Activated CD4-positive, alpha-beta T cell treated with anti-CD3 and anti-CD28 coated beads, Interleukin-2, amount 50 U/mL, for 16 hours (primary cell): ENCODE measurements at places on chromosomes 2 and 18.

DNA sequence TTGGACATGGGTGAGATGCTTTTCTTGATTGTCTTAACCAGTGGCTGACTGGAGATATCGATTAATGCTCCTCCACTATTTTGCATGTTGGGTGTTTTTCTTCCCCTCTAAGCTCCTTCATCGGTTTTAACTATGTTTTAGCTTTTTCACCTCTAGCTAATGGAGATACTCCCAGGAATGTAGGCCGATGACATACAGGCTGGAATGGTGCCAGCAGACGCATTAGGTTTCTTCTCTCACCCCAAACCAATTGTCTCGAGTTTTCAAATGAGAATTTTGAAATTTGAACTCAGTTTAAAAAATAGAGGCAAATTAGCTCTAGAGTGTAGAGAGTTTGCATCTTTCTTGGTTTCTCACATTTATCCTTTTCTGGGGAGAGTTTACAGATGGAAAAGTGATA is 247.6 kb downstream of the RPRM start:
- DNase-seq, result no peak

DNA sequence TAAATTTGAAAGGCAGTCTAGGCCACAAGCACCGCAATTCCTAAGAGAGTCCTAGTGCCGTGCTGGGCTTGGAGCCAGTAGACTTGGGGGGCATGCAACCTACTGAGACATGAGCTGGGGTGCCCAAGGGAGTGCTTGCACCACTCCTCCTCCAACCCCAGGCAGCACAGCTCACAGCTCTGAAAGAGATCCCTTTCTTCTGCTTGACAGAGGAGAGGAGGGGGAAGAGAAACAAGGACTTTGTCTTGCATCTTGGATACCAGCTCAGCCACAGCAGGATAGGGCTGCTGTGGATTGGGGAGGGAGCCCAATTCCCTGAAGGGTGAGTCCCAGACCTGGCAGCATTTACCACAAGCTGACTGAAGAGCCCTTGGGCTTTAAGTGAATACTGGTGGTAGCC is 134.6 kb downstream of the TMEM131 start:
- DNase-seq, result no peak

DNA sequence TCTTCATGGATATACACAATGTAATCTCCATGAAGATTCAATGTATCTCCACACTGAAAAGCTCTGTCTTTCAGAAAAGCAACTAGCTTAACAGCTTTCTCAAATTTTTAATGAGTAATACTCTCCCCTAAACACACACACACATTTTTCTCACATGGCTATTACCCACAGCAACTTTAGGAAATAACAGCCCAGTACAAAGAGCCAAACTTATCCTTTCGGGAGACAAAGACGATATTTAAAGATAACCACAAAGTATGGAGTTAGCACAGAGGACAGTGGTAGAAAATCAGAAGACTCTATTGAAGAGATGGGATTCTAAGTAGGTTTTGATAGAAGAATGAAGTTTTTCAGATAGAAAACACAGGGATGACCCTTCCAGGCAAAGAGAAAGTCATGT is 394.9 kb upstream of the TRIB2 start:
- no peak for DNase-seq

DNA sequence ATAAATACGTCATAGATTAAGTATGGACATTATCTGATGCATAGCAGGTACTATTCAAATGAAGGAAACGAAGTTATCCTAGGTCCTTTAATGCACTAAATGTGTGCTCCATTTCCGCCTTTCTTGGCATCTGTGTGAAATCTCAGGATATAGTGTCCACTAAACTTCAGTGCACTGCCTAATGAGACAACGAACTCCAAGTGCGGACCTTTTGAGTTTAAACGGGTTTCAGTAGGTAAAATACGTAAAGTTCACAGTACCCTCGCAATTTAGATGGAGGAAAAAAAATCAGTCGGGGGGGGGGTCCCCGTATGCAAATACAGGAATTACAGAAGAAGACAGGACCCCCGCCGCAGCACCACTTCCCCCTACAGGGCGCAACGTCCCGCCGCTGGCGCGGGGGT is 729 bp upstream of the REL start:
- no peak for DNase-seq

DNA sequence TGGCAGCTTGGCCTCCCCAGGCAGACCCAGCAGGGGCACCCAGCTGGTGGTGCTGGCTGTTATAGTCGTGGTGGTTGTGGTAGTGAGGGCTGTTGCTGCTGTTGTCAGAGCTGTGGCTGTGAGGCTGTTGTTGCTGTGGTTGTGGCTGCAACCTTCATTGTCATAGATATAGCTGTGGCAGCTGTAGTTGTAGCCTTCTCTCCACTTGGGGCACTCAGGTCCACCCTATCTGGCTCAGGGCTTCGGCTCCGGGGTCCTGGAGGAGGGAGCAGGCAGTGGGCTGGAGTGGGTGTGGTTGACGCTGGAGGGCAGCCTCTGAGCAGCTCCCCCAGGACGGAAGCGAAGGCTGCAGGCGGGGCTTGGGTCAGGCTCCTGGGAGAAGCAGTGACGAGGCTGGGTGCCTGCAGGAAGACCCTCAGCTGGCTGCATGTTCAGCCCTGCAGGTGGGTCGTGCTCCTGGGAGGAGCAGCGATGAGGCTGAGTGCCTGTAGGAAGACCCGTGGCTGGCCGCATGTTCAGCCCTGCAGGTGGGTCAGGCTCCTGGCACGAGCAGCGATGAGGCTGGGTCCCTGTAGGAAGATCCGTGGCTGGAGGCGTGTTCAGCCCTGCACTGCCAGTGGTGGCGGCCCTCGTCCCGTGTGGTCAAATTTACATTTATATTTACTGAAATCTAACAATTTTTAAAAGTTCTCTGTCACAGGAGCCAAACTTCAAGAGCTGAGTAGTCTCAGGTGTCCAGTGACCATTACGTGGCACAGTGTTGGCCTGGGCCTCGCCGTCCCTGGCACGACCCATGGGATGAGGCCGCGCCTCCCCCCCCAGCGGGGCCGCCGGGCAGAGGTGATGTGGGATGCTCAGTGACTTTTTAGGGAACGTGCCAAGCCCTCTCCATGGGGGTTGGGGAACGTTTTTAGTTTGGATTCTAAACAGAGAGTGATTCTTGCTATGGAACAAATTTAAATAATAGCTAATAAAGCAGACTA is 79.2 kb upstream of the PXDN start:
- DNase-seq, result no peak

DNA sequence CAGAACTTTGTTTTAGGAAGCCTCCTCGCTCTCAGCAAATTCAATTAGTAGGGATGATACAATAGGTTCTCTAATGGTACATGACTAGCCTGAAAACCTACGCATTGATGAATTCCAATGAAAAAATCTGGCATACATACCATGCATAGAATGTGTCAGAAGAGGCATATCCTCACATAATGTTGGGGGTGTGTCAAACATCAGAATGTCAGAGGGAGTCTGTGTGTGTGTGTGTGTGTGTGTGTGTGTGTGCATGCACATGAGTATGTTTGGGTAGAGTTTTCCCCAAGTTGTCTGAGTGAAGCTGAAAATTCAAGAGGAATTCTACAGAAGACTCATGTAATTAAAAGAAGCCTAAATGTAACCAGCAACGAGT is 78.5 kb downstream of the FIGN start:
- no peak for DNase-seq

DNA sequence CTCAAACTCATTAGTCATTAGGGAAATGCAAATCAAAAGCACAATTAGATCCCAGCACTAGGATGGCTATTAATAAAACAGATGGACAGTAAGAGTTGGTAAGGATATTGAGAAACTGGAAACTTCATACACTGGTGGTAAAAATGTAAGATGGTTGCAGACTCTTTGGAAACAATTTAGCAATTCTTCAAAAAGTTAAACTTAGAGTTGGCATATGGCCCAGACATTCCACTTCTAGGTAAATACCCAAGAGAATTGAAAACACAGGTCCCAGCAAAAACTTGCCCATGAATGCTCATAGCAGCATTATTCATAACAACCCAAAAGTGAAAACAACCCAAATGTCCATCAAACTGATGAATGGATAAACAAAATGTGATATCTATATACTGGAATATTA is 84.9 kb upstream of the ZFP36L2 start:
- DNase-seq, result no peak

- DNase-seq, result no peak
Measured at GRCh38 chr2:173124441-173124840, 48.8 kb downstream of the MAP3K20 start.

DNA sequence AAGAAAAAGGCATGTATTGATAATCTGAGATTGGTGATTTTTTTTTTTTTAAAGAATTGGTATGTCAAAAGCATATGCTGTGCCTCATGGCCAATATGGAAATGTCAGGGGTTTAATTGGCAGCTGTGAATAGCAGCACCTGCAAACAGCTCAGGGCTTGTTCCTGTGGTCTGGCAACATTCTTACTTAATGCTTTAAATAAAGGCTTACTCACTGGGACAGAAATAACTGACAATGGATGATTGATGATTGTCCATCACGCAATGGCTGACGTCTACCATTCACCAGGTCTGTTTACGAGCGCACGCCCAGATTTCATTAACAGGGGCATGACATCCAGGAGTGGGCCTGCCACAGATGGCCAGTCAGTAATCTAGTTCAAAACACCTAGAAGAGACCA is 66.7 kb downstream of the ETAA1 start:
- no peak for DNase-seq

- DNase-seq, result no peak
Measured at GRCh38 chr2:142822190-142822589, 55.3 kb upstream of the KYNU start.

GRCh38 chr2:82124629-82125028 is 1820.1 kb upstream of the LRRTM1 start:
- no peak for DNase-seq

DNA sequence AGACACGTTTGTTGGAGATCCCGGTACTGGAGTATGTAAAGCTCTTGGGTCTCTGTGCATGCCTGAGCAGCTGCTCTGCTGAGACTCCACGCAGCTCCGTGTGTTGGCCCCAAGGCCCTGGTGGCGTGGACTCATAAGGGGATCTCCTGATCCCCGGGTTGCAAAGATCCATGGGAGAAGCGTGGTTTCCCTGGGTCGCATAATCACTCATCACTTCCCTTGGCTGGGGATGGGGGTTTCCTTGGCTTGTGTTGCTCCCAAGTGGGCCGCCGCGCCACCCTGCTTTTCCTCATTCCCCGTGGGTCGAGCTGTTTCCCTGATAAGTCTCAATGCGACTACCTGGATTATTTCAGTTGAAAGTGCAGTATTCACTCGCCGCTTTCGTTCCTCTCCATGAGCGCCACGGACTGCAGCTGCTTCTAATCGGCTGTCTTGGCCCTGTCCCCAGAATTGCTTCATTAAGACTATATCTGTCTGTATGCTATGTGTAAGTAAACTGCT is 76.0 kb downstream of the EPC2 start:
- peak; percentile 8 for DNase-seq

GRCh38 chr2:239896075-239896474 is 129.1 kb downstream of the NDUFA10 start:
- DNase-seq, result no peak

GRCh38 chr2:165624470-165624800 is 154.9 kb downstream of the CSRNP3 start:
- DNase-seq, result no peak

- DNase-seq, result no peak
Measured at GRCh38 chr2:85189606-85190270, 56.5 kb downstream of the TCF7L1 start.

GRCh38 chr2:136116151-136116812 is 1.7 kb downstream of the CXCR4 start:
- DNase-seq, result peak; percentile 67

DNA sequence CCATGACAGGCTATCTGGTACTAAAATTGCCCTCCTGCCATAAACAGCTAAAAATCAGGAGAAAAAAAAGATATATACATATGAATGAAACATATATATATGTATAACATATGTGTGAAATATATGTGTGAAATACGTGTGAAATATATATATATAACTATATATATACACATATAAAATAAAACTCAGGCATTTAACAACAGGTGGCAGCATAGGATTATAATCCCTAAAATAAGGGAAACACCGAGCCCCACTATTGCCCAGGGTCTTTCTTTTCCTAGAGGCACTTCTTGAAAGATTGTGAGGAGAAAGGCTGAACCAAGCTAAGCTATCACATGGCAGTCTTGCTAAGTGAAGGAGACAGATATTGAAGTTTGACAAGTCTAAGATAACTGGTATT is 65.9 kb upstream of the CYTIP start:
- DNase-seq, result no peak

DNA sequence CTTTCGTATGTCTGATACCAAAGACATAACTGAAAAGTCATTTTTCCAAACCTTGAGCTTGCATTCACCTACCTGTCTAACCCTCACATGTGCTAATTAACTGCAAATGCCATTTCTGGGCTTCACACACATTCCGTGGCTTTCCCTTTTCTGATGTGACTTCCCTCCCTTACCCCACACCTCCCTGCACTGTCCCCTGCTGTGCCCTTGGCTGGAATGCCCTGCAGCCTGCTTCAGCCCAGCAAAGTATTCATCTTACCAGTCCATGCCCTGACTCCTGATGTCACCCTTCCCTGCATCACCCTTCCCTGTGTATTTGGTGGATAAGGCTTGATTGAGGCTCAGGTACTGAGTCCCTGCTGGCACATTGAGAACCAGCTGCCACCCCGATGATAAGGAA is 12.2 kb downstream of the RETSAT start:
- DNase-seq, result no peak

DNA sequence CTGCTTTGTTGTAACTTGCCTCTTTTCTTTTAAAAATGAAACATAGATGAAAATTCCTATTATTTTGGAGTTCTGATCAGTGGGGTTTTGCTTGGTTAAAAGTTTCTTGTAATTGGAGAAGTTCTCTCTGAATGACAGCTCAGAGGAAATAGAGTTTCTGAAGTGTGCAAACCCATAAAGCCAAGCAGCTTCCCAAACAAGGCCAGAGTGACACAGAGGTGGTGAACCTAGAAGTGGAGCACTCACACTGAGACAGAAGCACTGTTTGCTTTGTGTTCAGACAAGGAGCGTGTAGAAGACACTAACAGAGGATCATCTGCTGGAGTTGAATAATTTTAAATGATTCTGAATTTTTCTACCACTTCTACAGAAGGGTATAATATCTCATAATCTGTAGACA is 49.2 kb downstream of the FBXO48 start:
- no peak for DNase-seq

- DNase-seq, result no peak
Measured at GRCh38 chr2:15746703-15747550, 155.3 kb downstream of the DDX1 start.

- no peak for DNase-seq
Measured at GRCh38 chr2:150681120-150681804, 193.8 kb upstream of the RND3 start.

GRCh38 chr2:26017464-26018183 is 16.3 kb upstream of the RAB10 start:
- no peak for DNase-seq

- no peak for DNase-seq
Measured at GRCh38 chr2:69983392-69983966, 22.0 kb upstream of the ASPRV1 start.

GRCh38 chr2:46075848-46076247 is 221.4 kb upstream of the EPAS1 start:
- DNase-seq, result no peak

DNA sequence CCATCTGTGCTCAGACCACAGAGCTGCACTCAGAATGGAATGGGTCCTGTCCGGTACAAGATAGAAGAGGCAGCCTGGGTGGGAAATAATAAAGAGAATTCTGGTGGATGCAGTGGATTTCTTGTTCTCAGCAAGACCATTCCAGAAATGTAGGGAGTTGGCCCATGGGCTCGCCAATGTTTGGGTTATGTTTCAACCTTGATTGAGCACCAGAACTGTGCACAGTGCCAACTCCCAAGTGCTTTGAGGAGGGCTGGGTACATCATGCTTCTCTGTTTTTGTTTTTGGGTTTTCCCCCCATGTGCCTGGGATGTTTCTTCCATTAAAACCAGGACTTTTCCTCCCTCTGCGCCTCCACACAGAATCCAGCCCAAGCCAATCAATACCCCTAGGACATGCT is 304.1 kb downstream of the TNS1 start:
- no peak for DNase-seq
